Sigmoid colon (tissue), 7 donors: ENCODE measurements at places on chromosomes 11 and 22. TPM values are rescaled to one million over a fixed set of nuclear protein-coding genes. Genes with fewer than 3 reads are reported as not detected.

Gene KDM4E
- not detected for total RNA-seq

Gene SLC39A13
- total RNA-seq, result 64.5 TPM

GRCh38 chr11:46982797-46983452, 46.4 kb downstream of the CSTPP1 start:
- H3K4me3 ChIP-seq, result no peak overlapping the region
- H3K27ac ChIP-seq, result no peak overlapping the region
- no peak for DNase-seq
- no peaks in the 10 kb centered on the region for H3K4me1 ChIP-seq

Gene PLA2G3
- not detected for total RNA-seq

DNA sequence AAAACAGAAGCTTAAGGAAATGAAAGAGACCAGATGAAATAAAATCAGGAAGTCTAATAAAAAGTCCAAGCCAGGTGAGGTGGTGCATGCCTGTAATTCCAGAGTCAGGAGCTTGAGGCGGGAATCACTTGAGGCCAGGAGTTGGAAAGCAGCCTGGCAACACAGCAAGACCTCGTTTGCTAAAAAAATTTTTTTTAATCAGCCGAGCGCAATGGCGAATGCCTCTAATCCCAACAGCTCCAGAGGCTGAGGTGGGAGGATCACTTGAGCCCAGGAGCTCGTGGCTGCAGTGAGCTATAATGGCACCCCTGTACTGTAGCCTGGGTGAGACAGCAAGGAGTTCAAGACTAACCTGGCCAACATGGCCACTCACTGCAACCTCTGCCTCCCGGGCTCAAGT, 8.0 kb downstream of the RAB6A start:
- H3K4me3 ChIP-seq, result no peak overlapping the region
- H3K27me3 ChIP-seq, result no peaks in the 10 kb centered on the region
- peaks cover 14% of the 10 kb centered on the region for H3K4me1 ChIP-seq
- DNase-seq, result no peak
- no peaks in the 10 kb centered on the region for H3K36me3 ChIP-seq
- no peak overlapping the region for H3K27ac ChIP-seq

Gene C2CD2L
- total RNA-seq, result 5.3 TPM
